Stimulated activated CD4-positive, alpha-beta T cell treated with anti-CD3 and anti-CD28 coated beads, Interleukin-15, amount 100 ng/mL, for 1 hour (primary cell): ENCODE measurements at places on chromosomes 7 and 10.

GRCh38 chr7:132072165-132072564 lies 504.1 kb downstream of the PLXNA4 start:
- DNase-seq, result no peak

- no peak for DNase-seq
Measured at GRCh38 chr7:19410106-19410505, 264.9 kb upstream of the FERD3L start.

DNA sequence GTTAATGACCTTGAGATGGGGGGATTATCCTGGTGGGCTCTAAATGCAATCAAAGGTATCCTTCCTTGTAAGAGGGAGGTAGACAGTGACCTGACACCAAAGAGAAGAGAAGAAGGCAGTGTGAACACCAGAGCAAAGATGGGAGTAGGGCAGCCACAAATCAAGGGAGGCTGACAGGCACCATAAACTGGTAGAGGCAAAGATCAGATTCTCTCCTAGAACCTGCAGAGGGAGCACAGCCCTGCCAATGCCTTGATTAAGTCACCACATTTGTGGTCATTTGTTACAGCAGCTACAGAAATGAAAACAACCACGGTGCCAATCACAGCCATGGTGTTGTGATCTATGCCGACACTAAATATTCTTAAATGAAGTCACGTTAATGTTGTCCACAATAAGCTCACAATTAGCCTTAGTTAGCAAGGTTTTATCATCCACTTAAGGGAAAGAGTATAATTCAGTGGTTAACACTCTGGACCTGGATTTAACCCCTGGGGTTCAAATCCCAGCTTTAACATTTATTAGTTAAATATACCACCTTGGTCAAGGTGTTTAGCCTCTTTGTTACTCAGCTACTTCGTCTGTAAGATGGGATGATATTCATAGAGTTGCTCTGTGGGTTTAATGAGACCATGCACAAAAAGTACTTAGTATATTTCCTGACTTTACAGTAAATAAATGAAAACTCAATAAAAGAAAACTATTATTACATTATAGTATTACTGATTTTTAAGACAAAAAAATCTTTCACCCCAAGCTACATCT lies 70.8 kb downstream of the SGMS1 start:
- no peak for DNase-seq

- peak; percentile 23 for DNase-seq
Measured at GRCh38 chr7:157612664-157613561, 276.1 kb downstream of the DNAJB6 start.

DNA sequence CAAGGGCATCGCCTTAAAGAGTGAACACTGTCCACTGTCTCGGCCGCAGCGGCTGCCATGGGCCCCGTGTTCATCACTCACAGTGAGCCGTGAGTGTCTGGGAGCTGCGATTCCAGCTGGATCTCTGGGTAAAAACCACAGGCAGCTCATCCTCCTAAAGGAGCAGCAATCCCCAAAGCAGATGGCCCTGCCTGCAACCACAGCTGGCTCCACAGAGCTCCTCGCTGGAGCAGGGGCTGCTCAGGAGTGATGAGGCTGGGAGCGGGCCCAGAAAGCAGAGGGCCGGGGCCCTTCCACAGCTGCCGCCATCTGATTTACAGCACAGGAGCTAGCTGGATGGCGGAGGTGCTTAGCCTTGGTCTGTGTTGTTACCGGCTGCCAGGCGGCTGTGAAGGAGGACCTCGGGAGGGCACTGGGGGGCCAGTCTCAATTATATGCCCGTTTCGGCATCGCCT lies 6.6 kb upstream of the TMEM184A start:
- no peak for DNase-seq

GRCh38 chr7:128826916-128827247 lies 3.3 kb upstream of the FLNC start:
- DNase-seq, result no peak

GRCh38 chr7:47691988-47692387 lies 110.1 kb upstream of the TNS3 start:
- no peak for DNase-seq

GRCh38 chr7:74256491-74257408 lies 2.6 kb upstream of the RFC2 start:
- no peak for DNase-seq

- no peak for DNase-seq
Measured at GRCh38 chr10:110042891-110043290, 35.1 kb downstream of the ADD3 start.

- no peak for DNase-seq
Measured at GRCh38 chr10:124030492-124031110, 62.8 kb downstream of the CHST15 start.

GRCh38 chr7:27677912-27678612 lies 15.4 kb upstream of the HIBADH start:
- DNase-seq, result no peak

- DNase-seq, result no peak
Measured at GRCh38 chr10:95477175-95477520, 84.0 kb downstream of the SORBS1 start.
